ENCODE measurements at places on chromosomes 12 and 14.

- DNase-seq: no peak
These were observed 270.4 kb upstream of the RTL1 start for GRCh38 chr14:101173698-101174521.

GRCh38 chr12:122449317-122449716 lies 26.8 kb upstream of the CLIP1 start:
- DNase-seq: no peak

DNA sequence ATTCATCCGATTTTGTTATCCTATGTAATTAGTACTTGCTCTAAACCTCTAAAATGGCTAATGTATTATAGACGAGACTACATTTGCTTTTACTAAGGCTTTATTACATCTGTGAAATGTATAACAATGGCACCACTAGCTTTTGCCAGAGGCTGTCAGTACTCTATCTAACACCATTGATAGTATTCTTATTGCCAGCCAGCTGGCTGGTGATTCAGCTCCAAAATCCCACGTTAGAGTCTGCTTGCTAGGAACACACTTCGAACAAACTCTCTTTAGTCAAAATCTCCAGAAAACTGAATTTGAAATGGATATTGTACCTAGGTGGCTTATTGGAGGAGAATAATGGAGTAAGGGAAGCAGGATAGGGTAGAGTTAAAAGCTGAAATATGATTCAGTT lies 839.2 kb downstream of the SLC6A15 start:
- DNase-seq: no peak

GRCh38 chr12:34335819-34336262 lies 313.5 kb downstream of the ALG10 start:
- DNase-seq: no peak

DNA sequence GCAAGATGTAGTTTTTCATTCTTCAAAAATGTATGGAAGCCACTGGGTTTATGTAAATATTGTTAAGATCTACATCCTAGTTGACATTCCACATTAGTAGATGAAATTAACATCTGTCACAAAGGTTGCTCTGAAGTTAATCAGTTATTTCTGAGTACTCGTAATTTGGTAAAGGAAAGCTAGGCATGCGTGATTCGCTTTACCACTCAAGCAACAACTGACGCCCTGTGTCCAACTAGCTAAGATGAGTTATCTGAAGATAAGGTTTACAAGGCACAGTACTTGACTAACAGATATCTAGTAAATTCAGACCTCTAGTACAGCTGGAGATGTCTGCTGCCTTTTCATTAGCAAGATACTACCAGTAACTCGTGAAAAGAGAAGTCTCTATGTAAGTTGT lies 14.1 kb downstream of the PRKD1 start:
- no peak for DNase-seq

GRCh38 chr12:127245437-127245836 lies 1021.5 kb upstream of the TMEM132C start:
- no peak for DNase-seq

- DNase-seq: no peak
These were observed 7.8 kb downstream of the ADIPOR2 start for GRCh38 chr12:1698720-1699119.

DNA sequence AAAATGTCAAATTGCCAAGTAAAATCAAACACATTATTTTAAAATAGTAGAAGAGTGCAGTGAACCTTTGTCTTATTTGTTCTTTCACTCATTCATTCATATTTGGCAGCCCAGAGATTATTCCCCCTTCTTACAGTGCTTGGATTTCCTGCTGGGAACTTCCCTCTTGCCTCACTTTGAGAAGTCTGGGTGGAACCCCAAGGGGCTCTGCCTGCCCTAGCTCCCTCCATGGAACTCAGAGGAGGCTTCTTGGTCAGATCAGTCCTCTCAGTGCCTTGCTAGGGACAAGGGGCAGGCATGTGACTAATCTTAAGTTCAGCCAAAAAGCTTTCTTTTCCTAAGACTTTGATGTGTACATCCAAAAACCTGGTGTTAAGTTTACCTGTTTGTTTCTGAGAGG lies 84.7 kb upstream of the OVCH1 start:
- no peak for DNase-seq

DNA sequence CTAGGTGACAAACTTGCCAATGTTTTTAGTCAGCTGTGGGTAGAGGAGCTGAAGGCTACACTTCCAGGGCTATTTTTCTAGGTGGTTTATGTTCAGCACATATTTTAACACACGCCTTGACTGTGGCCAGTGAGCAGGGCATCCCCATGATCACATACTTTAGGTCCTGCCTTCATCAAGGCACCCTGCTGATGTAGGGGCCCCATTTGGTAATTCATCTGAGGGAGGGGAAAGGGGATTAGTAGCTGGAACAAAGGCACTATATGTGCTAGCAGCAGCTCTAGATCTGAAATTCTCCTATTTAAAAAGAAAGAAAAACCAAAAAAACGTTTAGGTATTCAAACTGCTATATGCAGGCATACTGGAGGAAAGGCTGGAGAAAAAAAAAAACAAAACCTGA lies 14.5 kb downstream of the EGLN3 start:
- no peak for DNase-seq

GRCh38 chr14:94823556-94824341 lies 53.8 kb upstream of the GSC start:
- DNase-seq: no peak

DNA sequence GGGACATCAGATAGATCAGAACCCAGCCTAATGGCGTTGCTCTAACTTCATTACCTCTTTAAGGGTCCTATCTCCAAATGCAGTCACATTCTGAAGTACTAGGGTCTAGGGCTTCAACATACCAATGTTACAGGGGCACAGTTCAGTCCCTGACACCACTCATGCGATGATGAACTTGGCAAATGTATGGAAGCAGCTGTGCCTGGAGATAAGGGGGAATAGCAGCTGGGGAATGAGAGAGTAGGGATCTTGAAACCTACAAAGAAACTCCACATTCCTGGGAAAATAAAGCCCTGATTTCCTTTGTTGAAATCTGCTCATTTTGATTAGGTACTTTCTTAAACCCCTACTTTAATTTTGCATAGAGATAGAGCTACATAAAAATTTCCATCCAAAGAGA lies 20.5 kb upstream of the TMCC3 start:
- no peak for DNase-seq

GRCh38 chr14:95360828-95361227 lies 41.1 kb upstream of the CLMN start:
- DNase-seq: no peak

- DNase-seq: no peak
These were observed 668 bp downstream of the APPL2 start for GRCh38 chr12:105235281-105235731.

- DNase-seq: no peak
These were observed 59.8 kb downstream of the SIX1 start for GRCh38 chr14:60589442-60589841.

- DNase-seq: no peak
These were observed 33.6 kb downstream of the CDKL1 start for GRCh38 chr14:50362764-50363713.

DNA sequence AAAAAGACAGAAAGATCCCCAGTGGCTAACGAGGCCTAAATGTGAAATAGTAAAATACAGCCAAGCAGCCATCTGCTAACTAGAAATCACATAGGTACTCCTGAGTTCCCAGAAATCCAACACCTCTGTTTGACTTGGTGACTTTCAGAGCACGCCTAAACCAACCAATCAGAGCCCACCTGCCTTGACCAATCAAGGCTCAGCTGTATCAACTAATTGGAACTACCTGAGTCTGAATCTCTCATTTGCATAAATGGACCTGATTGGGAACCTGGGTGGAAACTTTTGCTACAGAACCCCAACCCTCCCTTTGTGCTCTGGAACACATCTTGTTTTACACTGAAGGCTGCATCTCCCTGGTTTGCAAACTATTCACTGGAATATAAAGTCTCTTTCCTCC lies 5.1 kb upstream of the TCL1B start:
- no peak for DNase-seq

- DNase-seq: no peak
These were observed 10.2 kb upstream of the OR11G2 start for GRCh38 chr14:20180486-20180885.

DNA sequence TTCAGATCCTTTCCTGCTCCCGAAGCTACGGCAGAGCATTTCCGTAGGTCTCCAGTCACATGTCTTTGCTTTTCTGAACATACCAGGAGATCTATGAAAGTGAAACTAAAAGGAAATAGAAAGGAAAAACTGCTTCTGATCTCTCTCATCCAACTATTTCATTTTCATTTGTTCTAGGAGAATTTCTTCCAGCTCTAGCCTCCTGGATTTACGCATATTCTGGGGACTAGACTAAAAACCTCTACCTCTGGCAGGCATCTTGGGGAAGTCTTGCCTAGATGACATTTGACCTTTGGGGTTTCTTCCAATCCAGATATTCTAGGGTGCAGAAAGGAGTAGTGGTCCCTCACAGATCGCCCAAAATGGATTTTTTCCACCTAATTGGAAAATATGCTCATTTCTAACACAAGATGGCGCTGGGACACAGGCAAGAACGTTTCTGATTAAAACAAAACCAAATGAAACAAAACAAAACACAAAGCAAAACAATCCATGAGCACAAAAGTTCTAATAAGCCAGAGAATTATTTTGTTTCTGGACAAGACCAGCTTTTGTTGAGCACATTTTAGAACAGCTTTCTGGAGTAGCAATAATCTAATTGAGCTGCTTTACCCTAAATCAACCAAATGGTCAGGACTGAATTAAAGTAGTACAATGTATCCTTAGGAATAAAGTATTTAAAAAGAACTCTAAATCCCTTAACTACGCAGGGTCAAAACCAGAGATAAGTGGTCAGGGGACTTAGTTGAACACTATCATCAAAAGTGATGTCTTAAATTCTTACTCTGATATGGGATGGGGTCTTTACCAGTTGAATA lies 12.3 kb upstream of the PARP11 start:
- DNase-seq: no peak

GRCh38 chr14:100673085-100673806 lies 53.4 kb upstream of the DLK1 start:
- DNase-seq: peak; percentile 96

- DNase-seq: no peak
These were observed 226.8 kb upstream of the ALG10 start for GRCh38 chr12:33795536-33795935.

Data from NCI-H1417 treated with DMSO at 0.1 percent for 48 hours (cell line).